MCF 10A (cell line): ENCODE measurements at places on chromosomes 11 and 22.

DNA sequence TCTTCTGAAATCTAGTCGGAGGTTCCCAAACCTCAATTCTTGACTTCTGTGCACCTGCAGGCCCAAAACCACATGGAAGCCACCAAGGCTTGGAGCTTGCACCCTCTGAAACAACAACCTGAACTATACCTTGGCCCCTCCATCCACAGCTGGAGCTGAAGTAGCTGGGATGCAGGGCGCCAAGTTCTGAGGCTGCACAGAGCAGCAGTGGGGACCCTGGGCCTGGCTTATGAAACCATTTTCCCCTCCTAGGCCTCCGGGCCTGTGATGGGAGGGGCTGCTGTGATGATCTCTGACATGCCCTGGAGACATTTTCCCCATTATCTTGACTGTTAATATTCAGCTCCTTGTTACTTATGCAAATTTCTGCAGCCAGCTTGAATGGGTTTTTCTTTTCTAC, 38.3 kb upstream of the MMP7 start:
- no peak for DNase-seq

GRCh38 chr22:18028817-18029527, 4.6 kb upstream of the MICAL3 start:
- no peak for DNase-seq

DNA sequence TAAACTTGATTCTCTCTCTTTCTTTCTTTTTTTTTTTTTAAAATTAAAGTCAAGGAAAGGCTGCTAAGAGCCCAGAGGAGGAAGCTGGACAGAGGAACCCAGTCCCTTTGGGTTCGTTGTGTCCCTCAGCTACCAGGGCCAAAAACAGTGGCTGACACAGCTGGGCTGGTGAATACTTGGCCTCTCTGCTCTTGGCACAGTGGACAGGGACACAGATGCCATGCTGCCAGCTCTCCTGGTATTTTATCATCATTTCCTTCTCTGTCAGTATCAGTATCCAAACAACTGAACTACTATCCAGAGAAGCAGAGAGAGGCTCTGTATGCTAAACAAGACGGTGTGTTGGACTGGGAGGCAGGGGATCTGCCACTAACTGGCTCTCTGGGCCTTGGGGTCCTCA, 123.7 kb upstream of the CCDC90B start:
- DNase-seq, result no peak

- DNase-seq, result no peak
These were observed 234.5 kb downstream of the METTL15 start for GRCh38 chr11:28342716-28343115.

DNA sequence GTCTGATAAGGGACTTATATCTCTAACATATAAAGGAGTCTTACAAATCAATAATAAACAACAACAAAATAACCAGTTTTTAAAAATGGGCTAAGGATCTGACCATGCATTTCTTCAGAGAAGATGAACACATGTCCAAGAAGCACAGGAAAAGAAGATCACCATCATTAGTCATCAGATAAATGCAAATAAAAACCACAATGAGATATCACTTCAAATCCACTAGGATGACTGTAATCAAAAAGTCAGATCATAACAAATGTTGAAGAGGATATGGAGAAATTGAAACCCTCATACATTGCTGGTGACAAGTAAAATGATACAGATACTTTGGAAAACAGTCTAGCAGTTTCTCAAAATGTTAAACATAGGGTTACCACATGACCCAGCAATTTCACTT, 61.2 kb upstream of the MYOD1 start:
- DNase-seq, result no peak

- DNase-seq, result peak; percentile 74
These were observed 179.2 kb upstream of the ZBED5 start for GRCh38 chr11:11036848-11037732.

GRCh38 chr22:37905534-37906363, at the start of gene MICALL1:
Gene MICALL1, plus strand, starts transcription at chr22:37906297. Its CDS starts 126 bp downstream, at chr22:37906423.
- DNase-seq, result peak; percentile 77

DNA sequence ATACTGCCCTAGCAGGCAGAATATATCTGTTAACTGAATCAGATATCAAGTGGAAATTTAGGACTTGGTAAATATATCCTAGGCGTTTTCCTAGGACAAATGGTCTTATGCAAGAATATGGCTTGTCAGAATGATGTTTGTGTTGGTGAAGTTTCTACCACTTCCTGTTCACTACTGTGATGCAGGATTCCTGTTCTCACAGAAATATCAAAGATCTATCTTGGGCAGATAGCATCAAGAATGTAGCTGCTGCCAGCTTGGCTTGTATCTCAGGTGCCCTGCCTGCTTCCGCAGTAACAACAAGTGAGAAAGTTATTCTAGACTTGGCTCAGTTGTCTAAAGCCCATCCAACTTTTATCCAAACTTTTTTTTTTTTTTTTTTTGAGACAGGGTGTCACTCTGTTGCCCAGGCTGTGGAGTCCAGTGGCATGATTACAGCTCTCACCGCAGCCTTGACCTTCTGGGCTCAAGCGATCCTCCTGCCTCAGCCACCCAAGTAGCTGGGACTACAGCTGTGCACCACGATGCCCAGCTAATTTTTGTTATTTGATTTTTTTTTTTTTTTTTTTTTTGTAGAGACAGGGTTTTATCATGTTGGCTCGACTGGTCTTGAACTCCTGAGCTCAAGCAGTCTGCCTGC, 61.3 kb downstream of the PPME1 start:
- DNase-seq, result no peak

GRCh38 chr22:47300698-47301405, 538.4 kb downstream of the TBC1D22A start:
- no peak for DNase-seq

GRCh38 chr11:103029401-103029800, 62.6 kb downstream of the DCUN1D5 start:
- no peak for DNase-seq

- DNase-seq, result peak; percentile 19
These were observed 6.6 kb upstream of the OR4B1 start for GRCh38 chr11:48210052-48210451.

- no peak for DNase-seq
These were observed 62.6 kb downstream of the MAML2 start for GRCh38 chr11:96280444-96280843.

DNA sequence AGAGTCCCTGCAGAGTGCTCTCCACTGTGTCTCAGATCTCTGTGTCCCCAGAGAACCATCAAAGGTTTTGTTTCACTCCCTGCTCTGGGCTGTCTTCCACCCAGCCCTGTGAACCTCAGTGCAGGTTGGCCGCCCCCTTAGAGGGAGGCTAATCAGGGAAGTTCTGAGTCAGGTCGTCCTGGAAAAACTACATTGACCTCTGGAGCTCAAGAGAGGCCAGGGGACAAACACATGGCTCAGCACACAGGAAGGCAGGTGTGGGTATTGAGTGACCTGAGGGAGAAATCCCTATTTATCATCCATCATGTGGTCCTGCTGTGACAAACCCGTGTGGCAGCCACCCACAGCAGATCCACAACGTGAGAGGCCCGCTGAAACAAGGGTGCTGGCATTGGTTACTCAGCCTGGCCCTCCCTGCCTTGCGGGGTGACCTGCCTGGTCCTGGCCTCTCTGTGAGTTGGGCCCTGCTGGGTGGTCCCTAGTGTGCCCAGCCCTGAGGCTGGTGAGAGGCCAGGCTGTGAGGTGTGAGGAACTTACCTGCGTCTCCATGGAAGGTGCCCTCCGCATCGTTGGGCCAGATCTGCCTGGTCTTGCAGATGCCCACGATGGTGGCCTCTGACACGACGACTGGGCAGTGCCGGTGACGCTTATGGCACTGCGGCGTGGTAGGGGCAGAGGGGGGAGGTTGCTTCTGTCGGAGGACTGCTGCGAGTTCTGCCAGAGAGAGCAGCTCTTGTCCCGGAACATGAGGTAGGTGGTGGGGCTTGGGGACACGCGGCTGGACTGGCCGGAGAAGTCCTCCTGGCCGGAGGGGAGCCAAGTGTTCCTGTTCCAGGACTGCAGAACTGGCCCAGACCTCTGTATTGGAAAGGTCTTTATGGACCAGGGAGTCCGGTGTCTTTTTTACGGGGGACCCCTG, 669 bp upstream of the BCR start:
- DNase-seq, result peak; percentile 9

- DNase-seq, result peak; percentile 80
These were observed 125.9 kb downstream of the TEAD1 start for GRCh38 chr11:12800032-12800671.

- no peak for DNase-seq
These were observed 412.4 kb upstream of the CADM1 start for GRCh38 chr11:115916608-115917007.

DNA sequence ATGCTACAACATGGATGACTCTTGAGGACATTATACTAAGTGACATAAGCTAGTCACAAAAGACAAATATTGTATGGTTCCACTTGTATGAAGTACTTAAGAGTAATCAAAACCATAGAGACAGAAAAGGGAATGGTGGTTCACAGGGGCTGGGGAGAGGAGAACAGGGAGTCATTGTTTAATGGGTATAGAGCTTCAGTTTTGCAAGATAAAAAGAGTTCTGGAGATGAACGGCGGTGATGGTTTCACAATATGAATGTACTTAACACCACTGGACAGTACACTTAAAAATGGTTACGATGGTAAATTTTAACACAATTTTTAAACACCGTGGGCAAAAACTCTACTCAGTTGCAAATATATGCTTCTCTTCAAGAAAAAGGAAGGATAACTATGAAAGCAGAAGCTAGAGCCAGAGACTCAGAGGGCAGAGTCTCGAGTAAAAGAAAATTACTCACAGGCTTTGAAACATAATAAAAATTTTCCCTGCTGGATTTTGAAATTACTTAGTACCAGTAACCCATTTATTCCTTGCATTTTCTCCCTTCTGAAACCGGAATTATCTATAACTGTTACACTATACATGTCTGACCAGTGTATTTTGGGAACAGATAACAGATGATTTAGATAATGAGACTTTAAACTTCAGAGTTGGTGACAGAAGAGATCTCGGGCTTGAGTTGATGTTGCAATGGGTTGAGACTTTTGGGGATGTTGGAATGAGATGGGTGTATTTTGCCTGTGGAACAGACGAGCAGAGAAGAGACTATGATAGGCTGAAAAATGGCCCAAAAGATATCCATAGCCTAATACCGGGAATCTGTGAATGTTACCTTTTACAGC, 15.0 kb downstream of the MRTFA start:
- no peak for DNase-seq

DNA sequence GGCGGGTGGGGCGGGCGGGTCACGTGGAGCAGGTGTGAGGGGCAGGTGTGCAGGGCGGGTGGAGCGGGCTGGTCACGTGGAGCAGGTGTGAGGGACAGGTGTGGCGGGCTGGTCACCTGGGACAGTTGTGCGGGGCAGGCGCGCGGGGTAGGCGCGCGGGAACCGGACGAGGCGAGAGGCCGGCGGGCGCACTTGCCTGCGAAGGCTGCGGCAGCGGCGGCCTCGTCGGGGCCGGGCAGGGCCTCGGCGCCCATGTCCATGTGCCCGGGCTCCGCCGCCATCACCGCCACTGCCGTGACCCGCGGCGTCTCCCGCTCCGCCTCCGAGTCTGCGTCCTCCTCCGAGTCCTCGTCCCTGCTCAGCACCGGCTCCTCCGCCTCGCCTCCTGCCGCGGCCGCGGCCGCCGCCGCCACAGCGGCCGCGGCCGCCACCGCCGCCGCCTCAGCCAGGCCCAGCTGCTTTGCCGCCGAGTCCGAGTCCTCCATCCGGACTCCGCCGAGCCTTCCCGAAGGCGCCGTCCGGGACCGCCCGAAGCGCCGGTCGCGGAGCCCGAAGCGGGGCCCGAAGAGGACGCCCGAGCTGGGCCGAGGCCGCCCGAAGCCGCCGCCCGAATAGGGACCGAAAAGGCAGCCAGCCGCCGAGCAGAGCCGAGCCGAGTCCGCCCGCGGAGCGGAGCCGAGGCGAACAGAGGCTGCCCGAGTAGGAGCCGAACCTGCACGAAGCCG, at the start of gene DEAF1:
DEAF1 (minus strand) TSS at position 660 of the 725 bp plus-strand sequence; CDS start at position 485, 175 bp downstream.
- DNase-seq, result peak; percentile 97

- no peak for DNase-seq
These were observed 20.8 kb upstream of the PEX26 start for GRCh38 chr22:18056807-18057474.

DNA sequence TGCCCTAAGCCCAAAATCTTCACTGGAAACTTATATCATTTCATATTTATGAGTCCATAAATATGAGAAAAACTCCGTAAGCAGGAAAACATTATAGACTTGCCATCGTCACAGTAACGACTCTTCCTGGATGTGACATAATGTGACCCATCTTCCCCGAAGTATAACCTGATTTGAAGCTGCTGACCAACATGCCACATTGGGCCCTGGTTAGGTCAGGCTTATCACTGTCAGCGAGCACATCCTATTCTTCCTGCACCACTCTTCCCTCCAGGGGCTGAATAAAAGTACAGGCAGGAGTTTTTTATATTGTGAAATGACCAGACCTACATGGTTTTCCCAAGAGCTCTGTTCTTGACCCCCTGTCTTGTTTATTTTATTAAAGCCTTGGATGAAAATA, 12.1 kb upstream of the BLID start:
- DNase-seq, result no peak

DNA sequence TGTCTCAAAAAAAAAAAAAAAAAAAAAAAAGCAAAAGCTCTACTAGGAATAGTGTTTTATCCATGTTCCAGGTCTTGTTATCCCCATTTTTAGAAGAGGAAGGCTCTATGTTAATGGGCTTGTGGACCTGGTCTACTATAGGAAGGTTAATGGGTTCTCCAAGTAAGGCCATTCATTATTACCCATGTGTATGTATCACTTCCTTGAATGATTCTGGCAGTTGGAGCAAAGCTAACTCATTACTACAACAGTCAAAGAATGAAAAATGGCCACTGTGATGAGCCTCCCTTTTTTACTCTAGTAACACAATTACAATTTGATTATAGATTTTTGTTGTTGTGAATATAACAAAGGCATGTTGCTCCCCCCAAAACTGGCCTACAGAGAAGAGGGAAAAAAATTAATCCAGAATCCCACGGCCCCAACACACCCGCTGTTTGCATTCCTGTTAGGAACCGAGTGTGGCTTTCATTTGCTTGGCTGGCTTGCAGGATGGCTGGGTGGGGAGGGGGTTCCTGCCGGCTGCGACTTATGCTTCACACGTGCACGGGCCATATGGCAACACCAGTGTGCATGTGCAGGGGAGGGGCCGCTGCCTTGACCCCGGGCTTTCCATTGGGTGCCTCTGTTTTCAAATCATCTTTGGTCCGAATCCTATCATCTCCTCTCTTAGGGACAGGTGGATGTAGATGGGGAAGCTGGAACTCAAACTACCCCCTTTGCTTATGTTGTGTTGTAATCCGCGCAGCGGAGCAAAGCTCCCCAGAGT, 148.8 kb downstream of the HIPK3 start:
- no peak for DNase-seq

DNA sequence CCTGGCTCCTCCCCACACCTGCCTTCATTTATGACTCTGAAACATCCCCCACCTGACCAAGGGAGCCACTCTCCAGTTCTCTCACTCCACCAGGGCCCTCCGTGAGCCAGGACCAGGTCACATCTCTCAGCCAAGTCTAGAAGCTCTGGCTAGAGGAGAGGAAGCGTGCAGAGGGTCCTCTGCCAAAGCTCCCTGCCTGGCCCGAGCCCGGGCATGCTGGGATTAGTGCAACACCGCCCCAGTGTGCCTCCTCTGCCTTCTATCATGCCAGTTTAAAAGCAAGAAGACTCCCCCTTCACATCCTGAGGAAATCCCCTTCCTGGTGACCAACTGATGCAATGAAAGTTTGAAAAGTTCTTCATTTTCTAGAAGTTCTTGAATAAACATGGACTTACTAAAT, 23.5 kb downstream of the TP53AIP1 start:
- DNase-seq, result no peak

GRCh38 chr22:45612451-45612901, 59.2 kb upstream of the ATXN10 start:
- peak; percentile 81 for DNase-seq

GRCh38 chr11:6812390-6813005, 13.0 kb upstream of the OR6A2 start:
- peak; percentile 64 for DNase-seq
